ENCODE measurements at places on chromosomes 4 and X.

DNA sequence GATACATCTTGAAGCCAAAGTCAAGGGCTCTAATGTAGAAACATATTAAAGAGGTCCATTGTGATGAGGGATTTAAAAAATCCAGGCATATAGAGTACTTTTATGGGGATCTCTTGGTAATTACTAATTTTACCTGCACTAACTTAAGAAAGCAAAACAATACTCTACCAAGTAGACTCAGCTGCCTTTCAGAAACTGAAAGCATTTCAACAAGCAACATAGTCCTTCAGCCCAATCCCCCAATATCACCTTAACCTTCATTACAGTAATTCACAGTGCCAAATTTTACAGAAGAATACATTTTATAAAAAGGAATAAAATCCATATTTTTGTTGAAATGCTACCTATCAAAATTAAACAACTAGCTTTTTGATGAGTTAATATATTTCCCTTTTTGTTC lies 422.9 kb downstream of the DTHD1 start:
- no peak for DNase-seq

DNA sequence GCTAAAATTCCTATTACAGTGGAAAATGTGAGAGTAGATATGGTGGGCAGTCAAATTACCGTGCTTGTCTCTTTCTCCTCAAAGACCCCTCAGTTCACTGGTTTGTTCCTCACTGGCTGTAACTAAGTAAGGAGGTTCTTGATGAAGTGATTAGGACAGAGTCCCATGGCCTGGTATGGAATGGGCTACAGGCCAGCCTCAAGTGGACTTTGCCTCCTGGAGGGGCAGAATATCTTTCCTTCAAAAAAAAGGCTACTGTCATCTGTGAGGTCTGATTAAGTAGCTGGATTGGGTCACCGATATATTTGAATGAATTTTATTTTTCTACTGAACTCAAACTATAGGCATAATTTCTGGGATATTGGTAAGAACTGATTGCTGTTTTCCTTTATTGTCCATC lies 38.5 kb upstream of the TMEM164 start:
- DNase-seq: no peak

DNA sequence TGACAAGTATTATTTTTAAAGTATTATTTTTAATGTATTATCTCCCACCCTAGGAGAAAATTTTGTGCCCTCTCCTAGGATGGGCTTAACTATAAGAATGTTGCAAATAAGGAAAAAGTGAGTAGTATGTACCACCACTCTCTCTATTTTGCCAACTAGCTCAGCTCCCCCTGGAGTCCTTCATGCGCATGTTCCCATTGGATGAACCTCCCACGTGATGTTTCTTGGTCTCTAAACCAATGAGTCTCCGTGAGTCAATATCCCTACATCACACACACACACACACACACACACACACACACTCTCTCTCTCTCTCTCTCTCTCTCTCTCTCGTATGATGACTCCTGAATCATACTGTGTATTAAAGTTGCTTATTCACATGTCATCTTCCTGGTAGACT lies 129.7 kb upstream of the ZFP42 start:
- DNase-seq: no peak

GRCh38 chr4:146513548-146513947 lies 8.2 kb downstream of the SLC10A7 start:
- no peak for DNase-seq

GRCh38 chr4:78439328-78439727 lies 112.2 kb upstream of the ANXA3 start:
- no peak for DNase-seq

GRCh38 chrX:16141422-16142245 lies 18.3 kb downstream of the GRPR start:
- DNase-seq: no peak

- DNase-seq: no peak
Measured at GRCh38 chr4:168167714-168168284, 75.5 kb downstream of the ANXA10 start.

- no peak for DNase-seq
Measured at GRCh38 chr4:183611210-183611830, 47.7 kb downstream of the RWDD4 start.

DNA sequence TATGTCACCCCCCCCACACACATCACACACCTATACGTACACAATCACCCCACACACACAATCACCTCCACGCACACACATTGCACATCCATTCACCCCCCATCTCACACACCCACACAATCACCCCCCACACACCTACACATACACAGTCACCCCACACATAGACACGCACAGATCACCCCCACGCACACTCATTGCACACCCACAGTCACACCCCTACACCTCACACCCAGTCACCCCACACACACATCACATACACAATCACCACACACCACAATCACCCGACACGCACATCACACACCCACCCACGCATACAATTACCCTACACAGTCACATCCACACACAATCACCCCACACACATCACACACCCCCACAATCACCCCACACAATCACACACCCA lies 15.9 kb upstream of the TADA2B start:
- no peak for DNase-seq
